Cortex of kidney (tissue), 1 donor: ENCODE measurements at places on chromosomes 11 and 22.

DNA sequence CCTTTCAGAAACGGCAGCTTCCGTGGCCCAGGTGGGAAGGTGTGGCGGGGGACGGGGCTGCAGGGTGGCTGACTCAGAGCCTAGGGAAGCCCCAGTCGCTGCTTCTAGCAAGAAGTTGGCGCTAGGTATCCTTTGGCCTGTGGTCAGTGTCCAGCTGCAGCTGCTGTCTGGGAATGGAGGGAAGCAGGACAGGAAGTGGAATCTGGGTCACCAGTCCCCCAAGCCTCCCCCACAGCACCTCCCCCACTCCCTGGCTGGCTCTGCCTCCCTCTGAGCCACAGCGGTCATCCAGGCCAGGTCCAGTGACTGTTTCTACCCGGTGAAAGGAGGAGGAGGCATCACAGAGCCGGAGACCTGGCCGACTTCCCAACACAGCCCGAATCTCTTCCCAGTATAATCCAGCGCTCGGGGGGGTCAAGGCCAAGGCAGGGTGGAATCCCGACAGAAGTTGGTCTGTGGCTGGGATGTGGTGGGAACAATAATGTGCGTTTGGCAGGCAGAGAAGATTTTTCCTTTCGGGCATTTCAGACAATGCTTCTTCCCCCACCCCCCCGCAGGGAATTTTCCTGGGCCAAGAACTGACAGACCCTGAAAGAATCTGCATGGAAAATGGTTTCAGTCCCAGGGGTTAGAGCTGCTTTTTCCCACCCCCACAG, 45.1 kb downstream of the C11orf96 start:
- DNase-seq = no peak

- no peak for DNase-seq
Observed at GRCh38 chr22:37734964-37735451, 38.2 kb downstream of the TRIOBP start.

GRCh38 chr11:75867778-75868374, 52.9 kb downstream of the UVRAG start:
- DNase-seq = no peak

DNA sequence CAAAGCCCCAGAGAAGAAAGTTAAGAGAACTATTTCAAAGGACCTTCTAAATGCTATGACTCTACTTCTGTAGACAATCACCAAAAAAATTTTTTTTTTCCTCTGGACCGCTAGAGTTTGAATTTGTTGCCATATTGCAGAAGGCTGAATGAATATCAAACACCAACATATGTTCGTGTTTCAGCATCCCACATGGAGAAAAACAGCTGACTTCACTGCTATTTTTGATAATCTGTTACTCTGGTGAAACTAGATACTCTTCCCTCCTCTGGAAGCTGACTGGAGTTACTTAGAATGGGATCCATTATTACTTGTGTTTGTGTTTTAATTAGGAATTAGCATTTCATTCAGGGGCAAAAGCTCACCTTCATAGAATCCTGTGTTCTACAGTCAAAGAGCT, 447.0 kb downstream of the AASDHPPT start:
- DNase-seq = no peak

DNA sequence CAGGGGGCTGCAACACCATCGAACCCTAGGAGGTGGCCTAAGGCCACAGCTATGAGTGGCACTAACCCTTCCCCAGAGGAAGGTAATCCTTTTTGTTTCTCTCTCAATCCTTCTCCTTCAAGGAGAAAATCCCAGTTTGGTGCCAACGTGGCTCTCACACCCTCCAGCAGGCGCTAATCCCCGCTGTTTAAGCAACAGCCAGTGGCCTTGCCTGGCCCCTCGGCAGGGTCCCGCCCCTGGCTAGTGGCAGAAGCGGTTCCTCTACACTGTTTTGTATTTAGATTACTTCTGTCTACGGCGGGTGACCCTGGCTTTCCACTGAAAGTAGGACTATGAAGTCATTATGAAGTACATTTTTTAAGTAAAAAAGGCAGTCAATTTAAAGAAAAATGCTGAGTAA, 15.5 kb downstream of the GNAZ start:
- DNase-seq = no peak

DNA sequence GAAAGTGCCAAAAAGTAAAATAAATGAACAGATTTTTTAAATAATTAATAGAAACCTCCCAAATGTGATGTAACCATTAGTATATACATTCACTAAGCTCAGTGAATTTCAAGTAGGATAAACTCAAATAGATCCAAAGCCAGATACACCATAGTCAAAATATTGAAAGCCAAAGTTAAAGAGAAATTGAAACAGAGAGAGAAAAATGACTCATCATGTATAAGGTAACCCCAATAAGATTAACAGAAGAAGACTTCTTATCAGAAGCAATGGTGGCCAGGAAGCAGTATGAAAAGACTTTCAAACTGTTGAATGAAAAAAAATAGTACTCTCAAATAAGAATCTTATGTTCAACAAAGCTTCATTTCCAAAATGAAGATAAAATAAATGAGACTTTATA, 70.5 kb downstream of the LUZP2 start:
- no peak for DNase-seq

DNA sequence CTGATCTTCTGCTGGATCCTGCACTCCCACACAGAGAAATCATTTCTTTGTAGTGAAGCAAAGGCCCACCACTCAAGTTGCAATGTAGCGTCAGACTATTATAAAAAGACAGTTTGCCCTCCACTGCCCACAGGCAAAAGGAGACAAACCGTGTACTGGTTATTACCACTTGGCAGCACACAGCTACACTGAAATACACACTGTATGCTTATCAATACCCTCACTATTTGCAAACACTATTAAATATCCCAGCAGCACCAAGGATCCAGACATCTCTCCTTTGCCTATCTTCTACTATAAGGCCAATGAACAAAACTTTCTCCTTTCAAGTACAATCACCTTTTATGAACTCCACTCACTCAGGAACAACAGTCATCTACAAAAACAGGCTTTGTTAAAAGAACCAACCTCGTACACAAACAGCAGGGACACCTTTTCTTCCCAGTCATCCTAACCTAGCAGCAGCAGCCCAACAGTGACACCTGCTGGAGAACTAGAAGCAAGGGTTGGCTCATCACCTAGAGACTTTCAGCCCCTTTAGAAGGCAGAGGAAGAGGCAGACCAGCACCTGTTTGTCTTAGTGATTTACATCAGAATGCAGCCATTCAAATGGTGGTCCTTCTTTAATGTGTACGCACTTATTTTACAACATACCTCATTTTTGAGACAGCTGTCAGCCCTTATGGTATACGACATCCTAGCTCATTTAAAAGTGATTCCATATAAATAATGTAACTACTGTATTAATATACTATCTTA, 56.1 kb downstream of the AMBRA1 start:
- DNase-seq = no peak

DNA sequence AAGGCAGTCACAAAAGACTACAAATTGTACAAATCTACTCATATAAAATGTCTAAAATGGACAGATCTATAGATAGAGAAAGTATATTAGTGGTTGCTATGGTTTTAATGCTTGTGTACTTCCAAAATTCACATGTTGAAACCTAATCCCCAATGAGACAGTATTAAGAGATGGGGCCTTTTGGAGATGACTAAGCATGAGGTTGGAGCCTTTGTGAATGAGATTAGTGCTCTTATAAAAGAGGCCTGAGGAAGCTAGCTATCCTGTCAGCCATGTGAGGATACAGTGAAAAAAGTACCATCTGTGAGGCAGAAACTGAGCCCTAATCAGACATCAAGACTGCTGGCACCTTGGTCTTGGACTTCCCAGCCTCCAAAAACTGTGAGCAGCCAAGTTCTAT, 82.6 kb downstream of the CYP2R1 start:
- DNase-seq = no peak

DNA sequence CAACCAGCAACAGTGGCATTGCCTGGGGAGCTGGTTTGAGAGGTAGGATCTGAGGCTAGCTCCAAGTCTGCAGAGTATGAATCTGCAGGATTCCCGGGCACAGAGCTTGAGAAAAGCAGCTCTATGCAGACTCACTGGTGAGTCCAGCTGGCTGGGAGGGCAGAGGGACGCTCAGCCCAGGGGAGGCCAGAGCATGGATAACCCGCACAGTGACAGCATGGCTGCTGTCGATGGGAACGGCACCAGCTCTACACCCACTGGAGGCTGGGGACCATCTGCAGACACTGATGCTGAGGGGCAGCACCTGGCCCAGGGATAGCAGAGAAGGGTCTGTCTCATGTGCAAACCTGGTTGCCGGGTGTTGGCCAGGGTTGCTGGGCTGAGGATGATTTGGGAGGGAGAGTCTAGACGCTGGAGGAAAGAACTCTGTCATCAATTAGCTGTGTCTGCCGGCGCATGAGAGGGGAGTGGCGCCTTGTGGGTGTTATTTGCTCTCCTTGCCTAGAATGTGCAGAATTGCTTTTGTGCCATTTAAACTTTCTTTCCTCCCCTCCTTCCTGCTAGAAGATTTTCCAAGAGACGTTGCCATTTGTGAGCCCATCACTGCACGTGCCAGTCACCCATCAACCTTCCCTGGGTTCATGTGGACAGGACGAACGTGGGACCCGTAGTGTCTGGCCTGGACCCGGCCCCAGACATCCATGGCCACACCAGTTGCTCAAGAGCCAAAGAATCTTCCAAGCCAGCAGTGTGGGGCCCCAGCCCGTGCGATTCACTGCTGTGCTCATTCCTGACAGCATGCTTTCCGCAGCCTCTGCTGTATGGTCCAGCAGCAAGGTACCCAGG, 19.1 kb upstream of the LINC01488 start:
- DNase-seq = no peak

- DNase-seq = no peak
Observed at GRCh38 chr11:94657629-94658028, 90.5 kb downstream of the PIWIL4 start.

GRCh38 chr22:43385770-43386641, 25.8 kb upstream of the MPPED1 start:
- no peak for DNase-seq
